IPS DF 6.9 (cell line): ENCODE measurements at places on chromosomes 7 and 10.

DNA sequence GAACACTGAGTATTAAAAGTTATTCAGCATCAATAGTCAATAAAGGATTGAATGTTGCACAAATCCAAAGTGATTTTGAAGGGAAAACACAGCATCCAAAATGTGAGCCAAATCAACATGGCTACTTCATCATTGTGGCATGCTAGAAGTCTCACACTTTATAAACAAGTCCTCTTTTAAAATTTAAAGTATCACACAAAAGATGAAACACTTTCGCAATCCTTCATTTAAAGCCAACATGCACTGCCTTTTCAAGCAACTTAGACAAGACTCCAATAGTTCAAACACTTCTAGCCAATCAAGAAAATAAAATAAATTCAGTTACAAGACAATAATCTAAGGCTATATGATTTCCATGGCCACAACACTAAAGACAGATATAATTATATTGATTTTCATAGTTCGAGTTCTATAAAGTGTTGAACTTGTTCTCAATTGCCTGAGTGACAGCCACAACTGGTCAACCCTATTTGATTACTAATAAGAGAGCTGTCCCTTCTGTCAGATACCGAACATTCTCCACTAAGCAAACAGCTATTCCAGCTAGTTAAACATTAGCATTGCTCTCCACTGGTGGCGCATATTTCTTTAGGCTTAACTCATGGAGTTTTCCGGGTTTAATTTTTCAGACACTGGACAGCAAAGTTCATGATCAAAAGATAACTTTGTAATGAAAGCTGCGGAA, 8.3 kb downstream of the EBF3 start:
- H3K4me3 ChIP-seq = no peak overlapping the region
- H3K4me1 ChIP-seq = peaks cover 4% of the 10 kb centered on the region; the same call in 1 of the 2 replicates
- H3K27ac ChIP-seq = no peak overlapping the region
- H3K27me3 ChIP-seq = peaks cover 35% of the 10 kb centered on the region
- no peaks in the 10 kb centered on the region for H3K36me3 ChIP-seq

DNA sequence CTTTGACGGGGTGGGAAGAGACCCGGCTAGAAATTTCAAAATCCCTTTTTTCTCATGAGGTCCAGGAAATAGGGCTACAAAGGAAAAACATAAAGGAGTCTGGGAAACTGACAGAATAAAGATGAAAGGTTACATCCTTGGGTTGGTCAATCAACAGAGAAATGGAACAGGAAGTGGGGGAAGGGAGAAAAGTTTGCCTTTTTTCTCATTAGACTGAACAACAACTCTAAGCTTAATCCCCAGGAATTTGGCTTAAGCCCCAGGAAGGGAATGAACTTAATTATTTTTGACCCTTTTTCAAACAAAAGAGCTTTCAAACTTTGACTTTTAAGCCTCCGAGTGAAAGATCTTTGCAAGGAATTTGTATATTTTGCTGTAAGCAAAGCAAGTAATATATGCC, 32.7 kb downstream of the LGI1 start:
- peaks cover 1% of the 10 kb centered on the region; the same call in 1 of the 2 replicates for H3K4me1 ChIP-seq
- H3K4me3 ChIP-seq = no peak overlapping the region
- no peaks in the 10 kb centered on the region for H3K36me3 ChIP-seq

DNA sequence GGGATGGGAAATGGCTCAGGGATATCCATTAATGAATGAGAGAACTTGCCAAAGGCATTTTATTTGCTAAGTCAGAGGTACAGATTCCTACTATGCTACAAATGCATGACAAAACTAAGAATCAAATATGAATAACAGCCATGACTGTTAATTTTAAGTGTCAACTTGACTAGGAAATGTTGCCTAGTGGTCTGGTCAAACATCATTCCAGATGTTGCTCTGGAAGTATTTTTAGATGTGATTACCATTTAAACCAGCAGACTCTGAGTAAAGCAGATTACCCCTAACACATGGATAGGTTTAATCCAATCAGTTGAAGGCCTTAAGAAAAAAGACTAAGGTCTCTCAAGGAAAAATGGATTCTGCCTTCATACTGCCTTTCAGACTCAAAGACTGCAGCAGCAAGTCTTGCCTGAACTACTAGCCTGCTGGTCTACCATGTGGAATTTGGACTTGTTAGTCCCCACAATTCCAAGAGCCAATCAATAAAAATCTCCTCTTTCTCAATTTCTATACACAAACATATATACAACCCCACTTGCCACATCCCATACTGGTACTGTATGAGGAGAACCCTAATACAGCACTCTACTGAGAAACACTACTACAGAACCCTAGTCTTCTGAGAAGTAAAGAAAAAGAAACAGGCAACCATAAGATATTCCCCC, 119.1 kb downstream of the NRBF2 start:
- no peaks in the 10 kb centered on the region for H3K27me3 ChIP-seq
- H3K36me3 ChIP-seq = no peaks in the 10 kb centered on the region
- DNase-seq = no peak
- no peak overlapping the region for H3K27ac ChIP-seq
- no peaks in the 10 kb centered on the region; the same call in 1 of the 2 replicates for H3K4me1 ChIP-seq

DNA sequence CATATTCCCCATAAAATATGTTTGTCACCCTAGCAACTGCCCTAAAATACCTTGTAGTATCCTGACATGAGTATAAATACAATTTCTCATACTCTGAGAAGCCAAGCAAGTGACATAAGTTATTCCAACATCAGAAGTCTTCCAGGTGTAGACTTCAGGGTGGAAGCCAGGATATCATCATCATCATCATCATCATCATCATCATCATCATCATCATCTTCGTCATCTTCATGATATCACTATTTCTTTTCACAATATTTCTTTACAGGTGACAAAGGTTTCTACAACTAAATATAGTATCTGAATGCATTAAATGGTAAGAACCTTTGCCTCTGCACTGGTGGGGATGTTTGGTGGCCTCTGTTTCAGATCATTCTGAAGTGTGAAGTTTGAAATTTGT, 10.0 kb upstream of the GPR141 start:
- no peak overlapping the region for H3K27ac ChIP-seq
- H3K4me3 ChIP-seq = no peak overlapping the region
- H3K4me1 ChIP-seq = no peaks in the 10 kb centered on the region
- H3K36me3 ChIP-seq = no peaks in the 10 kb centered on the region
- no peaks in the 10 kb centered on the region for H3K27me3 ChIP-seq
